LoVo (cell line): ENCODE measurements at places on chromosomes 5 and 9.

DNA sequence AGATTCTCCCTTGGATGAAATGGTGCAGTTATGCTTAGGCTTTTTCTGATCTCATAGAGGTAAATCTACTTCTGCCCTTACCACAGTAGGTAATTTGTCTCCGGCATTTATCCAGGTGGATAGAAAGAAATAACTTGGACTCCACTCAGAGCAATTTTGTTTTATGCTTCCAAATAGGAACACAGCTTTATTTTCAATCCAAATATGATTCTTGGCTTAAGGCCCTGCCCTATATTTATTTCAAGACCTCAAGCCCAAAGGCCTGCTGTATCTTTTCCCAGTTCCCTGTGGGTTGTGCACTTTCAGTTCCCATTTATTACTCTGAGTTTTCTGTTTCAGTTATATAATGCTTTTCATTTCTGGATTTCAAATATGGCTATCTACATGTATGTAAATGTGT is 274.2 kb upstream of the SMC2 start:
- DNase-seq = no peak

DNA sequence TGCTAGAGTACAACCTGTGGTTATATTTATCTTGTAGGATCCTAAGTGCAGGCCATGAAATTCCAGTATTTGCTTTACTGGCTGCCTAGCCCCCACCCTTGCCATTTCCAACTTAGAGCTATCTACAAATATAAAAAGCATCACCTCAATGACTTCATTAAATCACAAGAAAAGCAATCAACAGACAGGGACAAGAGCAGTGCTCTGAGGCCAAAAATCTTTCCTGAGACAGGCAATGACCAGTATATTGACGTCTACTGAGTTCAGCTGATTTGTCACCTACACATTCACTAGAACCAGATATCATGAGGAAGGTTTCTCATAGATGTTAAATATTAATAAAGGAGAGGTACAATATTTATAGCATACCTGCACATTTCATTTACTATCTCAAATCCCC is 38.4 kb upstream of the CTNNAL1 start:
- no peak for DNase-seq

GRCh38 chr9:137396634-137397367 is 26.2 kb downstream of the EXD3 start:
- DNase-seq = no peak

GRCh38 chr5:159330131-159330800 is at the start of gene IL12B:
IL12B (minus strand) TSS chr5:159330487; CDS start chr5:159326782, 3,705 bp downstream.
- DNase-seq = no peak

DNA sequence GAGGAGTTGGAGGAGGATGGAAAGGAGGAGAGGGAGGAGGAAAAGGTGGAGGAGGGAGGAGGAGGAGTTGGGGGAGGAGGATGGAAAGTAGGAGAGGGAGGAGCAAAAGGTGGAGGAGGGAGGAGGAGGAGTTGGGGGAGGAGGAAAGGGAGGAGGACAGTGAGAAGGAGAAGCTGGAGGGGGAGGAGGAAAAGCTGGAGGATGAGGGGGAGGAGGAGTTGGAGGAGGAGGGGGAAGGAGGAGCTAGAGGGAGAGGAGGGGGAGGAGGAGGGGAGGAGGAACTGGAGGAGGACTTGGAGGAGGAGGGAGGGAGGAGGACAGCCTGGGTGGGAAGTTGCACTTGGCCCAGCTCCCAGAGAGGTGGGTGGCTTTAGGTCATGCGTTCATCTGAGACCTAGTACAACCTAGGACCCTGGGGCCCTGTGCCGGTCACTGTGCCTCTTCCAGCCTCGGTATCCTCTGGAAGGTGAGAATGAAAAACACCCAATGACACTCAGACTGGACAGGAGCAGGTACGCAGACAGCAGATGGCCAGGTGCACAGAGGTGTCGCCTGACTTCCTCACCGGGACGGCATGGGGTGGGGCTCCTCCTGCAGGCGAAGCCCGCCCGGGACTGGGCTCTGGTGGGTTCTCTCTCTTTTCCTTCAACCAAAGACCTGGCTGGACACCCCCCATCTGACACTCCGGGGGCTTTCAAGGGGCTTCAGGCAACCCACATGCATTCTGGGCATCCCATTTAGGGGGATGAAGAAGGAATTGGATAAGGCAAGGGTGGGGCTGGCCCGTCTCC is 12.2 kb upstream of the SLC2A6 start:
- no peak for DNase-seq

DNA sequence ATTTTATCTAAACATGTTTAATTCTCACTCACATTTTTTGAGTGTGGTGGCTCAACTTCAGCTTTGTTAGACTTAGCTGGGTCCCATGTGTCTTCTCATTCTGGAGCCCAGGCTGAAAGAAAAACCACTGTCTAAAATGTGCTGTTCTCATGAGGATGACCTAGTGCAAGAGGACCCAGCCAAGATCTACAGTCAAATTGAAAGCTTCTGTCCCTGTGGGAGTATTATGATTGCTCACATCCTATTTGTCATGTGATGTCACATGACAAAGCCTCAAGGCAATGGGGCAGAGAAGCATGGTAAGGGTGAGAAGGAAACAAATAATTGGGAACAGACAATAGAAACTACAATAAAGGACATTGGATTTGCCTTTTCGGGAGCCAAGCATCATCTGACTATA is 113.4 kb upstream of the ASTN2 start:
- no peak for DNase-seq

- peak; percentile 32 for DNase-seq
Measured at GRCh38 chr9:35258660-35259474, 97.1 kb downstream of the UNC13B start.

DNA sequence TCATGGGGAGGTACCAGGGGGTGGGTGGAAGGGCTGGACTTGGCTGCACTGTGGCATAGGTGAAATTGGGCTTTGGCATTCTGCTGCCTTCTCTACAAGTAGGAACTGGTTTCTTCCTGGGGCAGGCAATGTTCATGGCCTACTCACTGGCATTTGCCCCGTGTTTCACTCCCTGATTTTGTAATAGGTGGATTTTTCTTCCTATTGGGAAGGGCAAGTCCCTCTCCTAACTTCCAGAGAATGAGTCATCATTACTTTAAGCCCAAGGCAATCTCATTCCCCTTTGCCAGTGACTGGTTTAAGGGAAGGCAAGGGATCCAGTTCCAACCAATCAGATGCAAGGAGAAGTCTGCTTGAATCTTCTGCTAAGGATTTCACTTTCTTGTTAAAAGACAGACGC is 67.9 kb upstream of the ANKRD55 start:
- DNase-seq = peak; percentile 26

DNA sequence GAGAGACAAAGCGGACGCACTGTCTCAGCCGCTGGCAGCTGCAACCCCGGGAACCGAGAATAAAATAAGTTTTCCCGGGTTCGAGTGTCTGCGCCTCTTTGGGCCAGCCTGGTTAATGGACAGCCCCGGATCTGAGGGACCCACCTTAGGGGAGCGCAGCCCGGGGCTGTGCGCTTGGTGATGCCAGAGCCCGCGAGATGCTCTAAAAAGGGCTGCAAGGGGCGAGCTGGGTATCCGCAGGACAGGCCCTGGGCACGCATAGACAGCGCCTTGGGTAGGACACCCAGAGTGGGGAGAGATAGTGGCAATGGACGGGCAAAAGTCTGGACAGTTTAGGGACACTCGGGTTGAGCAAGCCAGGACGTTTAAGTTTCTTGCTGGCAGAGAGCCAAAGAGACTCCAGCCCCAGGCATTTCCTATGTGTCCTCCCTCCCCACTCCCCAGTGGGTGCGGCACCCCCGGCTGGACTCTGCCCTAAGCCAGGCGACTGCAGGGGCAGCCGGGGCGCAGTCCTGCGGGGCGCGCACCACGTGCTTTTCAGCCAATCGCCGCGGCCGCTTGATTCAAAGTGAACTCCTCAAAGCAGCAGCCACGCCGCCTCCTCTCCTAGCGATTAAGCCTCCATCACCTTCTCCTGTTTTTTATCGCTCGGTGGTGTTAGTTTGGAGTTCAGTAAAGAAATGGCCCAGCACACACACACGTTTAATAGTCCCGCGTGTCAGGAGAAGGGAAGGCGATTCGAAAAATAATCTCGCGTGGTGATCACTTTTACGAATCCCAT is 616 bp upstream of the ENC1 start:
- DNase-seq = peak; percentile 96

- no peak for DNase-seq
Measured at GRCh38 chr5:146796144-146796543, 82.4 kb downstream of the PPP2R2B start.

DNA sequence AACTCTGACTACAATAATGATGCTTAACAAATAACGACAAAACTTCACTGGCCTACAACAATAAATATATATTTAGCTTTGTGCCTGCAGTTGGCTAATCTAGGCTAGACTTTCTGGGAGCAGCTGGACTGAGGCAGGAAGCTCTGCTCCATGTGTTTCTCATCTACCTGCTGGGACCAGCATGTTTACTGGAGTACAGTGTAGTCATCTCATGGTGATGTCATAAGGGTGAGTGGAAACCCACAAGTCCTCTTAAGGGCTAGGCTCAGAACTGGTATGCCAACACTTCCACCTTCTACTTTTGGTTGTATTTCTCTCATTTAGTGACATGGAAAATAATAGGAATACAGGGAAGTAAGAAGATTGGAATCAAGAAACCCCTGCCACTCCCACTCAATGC is 85.7 kb upstream of the NIPBL start:
- DNase-seq = no peak

GRCh38 chr9:79604149-79604548 is 32.4 kb downstream of the TLE4 start:
- DNase-seq = no peak

GRCh38 chr5:123882319-123882964 is 370.5 kb downstream of the CSNK1G3 start:
- no peak for DNase-seq

DNA sequence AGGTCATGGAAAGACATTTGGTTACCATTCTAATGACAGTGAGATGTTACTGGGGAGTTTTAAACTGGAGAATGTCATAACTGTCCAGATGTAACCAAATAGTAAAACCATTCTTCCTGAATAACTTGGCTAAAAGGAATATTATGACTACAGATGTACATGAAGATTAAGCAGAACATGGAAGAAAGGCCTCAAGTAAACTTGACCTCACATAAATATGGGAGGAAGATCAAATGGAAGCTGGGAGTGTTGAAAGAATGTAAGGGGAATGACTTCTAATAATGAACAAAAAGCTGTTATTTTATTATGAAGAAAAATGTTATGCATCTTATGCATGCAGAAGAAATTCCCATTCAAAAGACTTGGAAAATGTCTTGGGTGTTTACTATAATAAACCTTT is 107.7 kb upstream of the CDKN2B start:
- DNase-seq = no peak

DNA sequence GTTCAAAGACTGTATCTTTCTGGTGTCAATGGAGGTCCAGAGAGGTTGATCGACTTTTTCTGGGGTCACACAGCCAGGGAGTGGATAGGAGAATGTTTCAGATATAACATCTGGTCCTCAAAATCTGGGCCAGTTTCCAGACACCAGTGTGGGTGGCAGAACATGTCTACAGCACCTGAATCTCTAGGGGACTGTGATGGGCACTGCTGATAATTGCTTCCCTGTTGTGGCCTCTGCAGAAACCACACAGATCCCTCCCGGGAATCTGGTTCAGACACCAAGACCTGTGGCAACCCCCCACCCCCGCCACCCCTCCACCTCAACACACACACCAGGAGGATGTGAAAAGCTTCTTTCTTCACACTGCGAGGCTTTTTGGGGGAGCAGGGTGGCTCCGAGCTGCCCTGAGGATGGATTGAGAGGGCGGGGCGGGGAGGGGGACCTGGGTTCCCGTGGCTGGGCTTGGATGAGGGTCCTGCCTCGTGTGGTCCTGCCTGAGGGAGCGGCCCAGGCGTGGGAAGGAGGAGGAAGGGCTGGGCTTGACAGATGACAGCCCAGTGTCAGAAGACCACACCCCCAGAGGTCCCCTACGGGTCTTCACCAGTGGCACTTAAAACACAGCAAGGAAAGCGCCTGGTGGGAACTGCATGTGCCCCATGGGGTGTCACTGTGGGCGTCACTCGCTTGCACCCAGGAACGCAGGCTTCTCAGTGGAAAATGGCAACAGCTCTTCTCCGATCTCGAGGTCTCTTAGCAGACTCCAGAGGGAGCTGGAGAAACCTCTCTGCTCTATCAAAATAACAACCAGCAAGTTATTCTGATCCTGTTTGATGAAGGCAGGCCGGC is 55.2 kb downstream of the TRIP13 start:
- no peak for DNase-seq

GRCh38 chr5:174175716-174176268 is 130.3 kb downstream of the NSG2 start:
- no peak for DNase-seq

- no peak for DNase-seq
Measured at GRCh38 chr9:79613145-79613544, 41.4 kb downstream of the TLE4 start.

DNA sequence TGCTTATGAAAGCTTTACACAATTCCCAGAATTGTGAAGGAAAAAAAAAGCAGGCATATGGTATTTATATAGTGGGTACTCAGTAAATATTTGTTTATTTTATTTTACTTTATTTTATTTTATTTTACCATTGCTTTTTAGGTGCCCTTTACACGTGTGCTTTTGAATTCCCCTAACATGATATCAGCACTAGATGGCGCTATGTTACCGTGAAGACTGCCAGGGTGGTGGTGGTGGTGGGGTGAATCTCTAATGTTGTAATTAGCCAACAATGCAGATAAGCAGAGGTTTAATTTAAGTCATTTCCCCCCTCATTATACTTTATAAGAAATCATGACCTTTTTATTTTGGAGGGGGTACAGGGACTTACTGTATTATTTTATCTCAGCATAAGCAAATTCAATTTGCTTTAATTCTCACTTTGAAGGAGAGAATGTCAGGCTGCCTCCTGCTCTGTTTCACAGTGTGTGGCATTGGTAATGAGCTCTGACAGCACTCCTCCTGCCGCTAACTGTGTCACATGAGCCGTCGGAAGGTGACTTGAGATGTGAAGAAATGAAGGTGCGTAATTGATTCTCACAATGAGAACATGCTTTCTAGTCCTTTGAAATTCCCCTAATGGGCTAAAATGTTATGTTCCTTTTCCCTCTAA is 165.6 kb downstream of the YTHDC2 start:
- peak; percentile 42 for DNase-seq

DNA sequence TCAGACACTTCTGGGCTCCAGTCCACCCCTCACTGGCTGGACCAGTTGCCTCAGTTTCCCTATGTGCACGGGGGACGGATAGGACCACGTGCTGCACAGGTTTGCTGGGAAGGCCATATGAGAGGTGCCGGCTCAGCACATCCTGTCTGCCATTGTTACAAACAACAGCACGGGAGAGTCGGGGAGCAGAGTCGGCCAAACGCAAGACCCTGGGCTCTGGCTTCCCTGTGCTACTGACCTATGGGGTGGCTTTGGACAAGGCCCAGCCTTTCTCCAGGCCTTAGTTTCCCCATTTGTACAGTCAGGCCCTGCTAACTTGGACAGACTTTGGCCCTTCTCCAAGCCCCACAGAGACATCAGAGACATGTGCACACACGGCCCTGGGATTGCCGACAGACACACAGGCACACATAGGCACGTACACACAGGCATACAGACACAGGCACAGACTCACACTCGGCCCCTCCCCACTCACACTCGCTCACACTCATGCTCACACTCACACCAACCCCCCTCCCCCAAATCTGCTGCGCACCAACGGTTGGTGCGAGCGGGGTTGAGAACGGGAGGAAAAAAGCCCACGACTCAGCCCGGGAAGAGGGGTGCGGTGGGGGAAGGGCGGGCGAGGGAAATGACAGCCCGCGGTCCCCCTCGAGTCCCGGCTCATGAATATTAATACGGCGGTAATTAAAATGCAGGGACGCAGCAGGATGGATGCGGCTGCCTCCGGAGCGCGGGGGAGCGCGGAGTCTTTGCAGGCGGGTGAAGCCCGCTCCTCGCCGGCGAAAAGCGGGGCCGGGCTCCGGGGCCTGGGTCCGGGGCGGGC is 133.0 kb downstream of the C9orf50 start:
- no peak for DNase-seq
